SIG-M5 (cell line): ENCODE measurements at places on chromosomes 1 and 21.

GRCh38 chr1:11787251-11787803 is 18.4 kb downstream of the MTHFR start:
- no peak for DNase-seq

DNA sequence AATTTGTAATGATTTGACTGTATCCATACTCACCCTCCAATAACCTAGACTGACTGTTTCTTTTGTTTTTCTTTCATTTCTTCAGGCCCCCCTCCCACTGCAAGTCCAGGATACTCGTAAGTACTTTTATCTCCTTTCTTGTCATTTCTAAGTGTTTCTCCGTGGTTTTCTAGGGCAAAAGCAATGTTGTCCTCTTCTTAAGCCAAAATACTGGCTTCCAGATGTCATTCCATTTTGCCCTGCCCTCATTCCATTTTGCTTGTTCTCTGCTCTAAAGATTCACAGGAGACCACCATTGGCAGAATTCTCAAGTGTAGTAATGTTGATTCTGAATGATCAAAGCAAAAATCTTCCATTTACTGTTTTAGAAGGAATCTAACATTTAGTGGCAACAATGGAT is 152.8 kb upstream of the UBE2U start:
- no peak for DNase-seq

DNA sequence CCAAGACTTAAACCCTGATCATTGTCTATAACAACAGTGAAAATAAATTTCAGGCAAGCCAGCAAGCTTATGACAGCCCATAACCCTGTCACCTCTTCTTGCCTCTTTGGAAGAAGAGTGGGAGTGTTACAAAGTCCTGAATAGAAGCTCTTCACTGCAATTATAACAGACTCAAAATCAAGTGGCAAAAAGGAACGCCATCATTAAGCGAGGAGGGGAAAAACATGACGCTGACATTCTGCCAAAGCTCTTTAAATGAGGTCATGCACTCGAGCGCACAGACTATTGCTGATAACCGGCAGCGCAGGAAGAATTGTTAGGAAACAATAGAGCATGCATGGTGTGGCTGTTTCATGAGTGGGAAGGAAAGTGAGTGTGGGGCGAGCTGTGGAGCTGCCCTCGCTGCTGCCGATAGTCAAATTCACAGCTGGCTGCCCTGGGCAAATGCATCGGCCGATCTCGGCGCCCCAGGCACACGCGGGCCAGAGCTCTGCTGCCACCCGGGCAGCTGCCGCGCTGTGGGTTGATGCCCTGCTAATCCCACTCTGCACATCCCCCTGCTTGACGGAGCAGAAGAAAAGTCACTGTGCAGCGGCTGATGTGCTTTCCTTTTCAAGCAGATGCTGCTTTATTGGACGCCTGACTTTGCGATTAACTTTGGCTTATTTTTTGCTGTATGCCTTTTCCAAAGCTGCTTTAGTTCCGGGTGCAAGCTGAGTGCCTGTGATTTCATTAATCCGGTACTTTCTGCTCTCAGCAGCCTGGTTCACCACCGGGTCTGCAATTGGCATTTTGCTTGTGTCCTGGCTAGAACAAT is 102.4 kb upstream of the ST6GALNAC5 start:
- DNase-seq: no peak

GRCh38 chr1:17587693-17588047 is 48.2 kb downstream of the ARHGEF10L start:
- DNase-seq: no peak

- no peak for DNase-seq
These were observed 12.0 kb downstream of the ATP8B2 start for GRCh38 chr1:154337253-154337894.

GRCh38 chr1:176735201-176735600 is 272.2 kb downstream of the PAPPA2 start:
- no peak for DNase-seq

DNA sequence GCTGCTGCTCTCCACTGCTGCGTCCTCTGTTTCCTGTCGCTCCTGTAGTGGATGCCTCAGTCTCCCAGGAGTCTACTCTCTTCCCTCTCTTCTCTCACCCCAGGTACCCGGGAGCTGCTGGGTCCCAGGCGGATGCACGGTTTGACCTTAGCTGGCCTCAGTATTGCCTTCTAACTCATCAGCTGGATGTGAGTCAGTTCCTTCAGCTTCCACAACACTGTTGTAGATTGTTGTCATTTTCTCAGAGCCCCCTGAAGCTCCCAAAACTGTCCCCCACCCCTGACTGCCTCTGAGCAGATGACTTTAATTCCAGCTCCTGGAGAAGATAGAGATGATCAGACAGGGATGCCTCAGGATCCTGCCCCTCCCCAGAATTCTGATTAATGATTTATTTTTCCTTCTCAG is 7.2 kb downstream of the CNIH3 start:
- DNase-seq: no peak

GRCh38 chr1:24639881-24640280 is 3.2 kb upstream of the SRRM1 start:
- DNase-seq: no peak

- DNase-seq: no peak
These were observed 3.4 kb upstream of the KIFAP3 start for GRCh38 chr1:170077926-170078325.

DNA sequence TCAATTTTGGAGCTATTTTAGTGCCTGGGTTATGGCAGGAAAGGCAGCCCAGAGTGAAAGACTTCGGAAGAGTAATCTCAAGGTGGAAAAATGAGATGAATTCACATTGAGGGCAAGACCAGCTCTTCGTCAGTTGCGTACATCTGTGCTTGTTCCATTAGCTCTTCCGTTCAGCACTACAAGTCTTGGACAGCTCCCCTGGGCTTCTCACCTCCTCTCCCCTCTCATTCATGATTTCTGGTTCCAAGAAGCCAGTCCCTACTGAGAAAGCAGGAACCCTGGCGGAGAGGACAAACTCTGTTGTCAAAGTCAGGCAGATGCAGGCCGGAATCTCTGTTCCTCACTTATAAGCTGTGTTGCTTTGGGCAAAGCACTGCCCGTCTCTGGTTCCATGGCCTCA is 76.5 kb downstream of the ACTL8 start:
- no peak for DNase-seq

GRCh38 chr1:26717017-26717491 is 21.2 kb downstream of the ARID1A start:
- no peak for DNase-seq

GRCh38 chr1:40092706-40093639 is 4.1 kb downstream of the PPT1 start:
- no peak for DNase-seq

GRCh38 chr1:67590329-67590728 is 94.7 kb upstream of the GADD45A start:
- DNase-seq: no peak

GRCh38 chr21:31543191-31543590 is 116.3 kb upstream of the SOD1 start:
- no peak for DNase-seq

- DNase-seq: no peak
These were observed 25.2 kb upstream of the IKBKE start for GRCh38 chr1:206445116-206445515.

DNA sequence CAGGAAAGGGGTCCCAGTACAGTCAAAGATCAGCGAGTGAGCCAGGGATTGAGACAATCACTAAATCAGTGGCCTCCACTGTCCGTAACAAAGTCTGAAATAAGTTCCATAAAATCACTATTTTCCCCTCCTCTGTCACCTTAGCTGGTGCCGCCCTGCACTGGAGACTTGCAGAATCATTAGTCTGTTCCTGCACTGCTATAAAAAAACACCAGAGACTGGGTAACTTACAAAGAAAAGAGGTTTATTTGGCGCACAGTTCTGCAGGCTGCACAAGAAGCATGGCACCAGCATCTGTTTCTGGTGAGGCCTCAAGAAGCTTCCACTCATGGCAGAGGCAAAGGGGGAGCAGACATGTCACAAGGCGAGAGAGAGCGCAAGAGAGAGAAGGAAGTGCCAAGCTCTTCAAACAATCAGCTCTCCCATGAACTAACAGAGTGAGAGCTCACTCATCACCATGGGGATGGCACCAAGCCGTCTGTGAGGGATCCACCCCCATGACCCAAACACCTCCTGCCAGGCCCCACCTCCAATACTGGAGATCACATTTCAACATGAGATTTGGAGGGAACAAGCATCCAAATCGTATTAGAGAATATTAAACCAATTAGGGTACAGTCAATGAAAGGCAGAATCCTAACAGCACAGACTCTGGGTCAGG is 129.8 kb upstream of the TIAM1 start:
- DNase-seq: no peak

GRCh38 chr1:222195857-222196256 is 352.0 kb downstream of the HHIPL2 start:
- DNase-seq: no peak

DNA sequence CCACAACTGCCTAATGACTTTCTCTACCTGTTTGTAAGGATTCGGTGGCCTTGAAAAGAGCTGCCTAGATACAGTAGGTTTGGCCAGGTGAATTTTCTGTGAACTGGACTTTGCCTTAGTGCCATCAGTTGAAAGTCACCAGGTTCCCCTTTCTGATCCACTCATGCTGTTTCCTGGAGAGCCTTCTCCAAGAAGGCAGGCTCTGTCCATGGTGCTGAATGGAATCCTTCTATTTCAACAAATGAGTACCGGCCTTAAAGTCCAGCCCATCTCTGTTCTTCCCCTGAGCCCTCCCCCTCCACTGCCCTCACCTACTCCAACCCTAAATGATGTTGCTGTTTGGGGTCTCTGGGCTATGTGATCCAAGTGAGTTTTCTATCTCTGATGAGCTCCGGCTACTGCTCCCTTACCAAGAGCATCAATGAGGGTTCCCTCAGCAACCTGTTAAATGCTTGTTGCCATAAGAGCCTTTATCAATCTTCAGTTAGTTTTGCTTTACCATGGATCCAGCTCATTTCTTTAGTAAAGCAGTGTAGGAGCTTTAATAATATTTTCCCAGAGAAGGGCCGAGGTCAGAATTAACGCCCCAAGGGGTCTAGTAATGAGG is 500.4 kb downstream of the PTPRU start:
- no peak for DNase-seq

- no peak for DNase-seq
These were observed 98.6 kb upstream of the PAPPA2 start for GRCh38 chr1:176364236-176364905.

DNA sequence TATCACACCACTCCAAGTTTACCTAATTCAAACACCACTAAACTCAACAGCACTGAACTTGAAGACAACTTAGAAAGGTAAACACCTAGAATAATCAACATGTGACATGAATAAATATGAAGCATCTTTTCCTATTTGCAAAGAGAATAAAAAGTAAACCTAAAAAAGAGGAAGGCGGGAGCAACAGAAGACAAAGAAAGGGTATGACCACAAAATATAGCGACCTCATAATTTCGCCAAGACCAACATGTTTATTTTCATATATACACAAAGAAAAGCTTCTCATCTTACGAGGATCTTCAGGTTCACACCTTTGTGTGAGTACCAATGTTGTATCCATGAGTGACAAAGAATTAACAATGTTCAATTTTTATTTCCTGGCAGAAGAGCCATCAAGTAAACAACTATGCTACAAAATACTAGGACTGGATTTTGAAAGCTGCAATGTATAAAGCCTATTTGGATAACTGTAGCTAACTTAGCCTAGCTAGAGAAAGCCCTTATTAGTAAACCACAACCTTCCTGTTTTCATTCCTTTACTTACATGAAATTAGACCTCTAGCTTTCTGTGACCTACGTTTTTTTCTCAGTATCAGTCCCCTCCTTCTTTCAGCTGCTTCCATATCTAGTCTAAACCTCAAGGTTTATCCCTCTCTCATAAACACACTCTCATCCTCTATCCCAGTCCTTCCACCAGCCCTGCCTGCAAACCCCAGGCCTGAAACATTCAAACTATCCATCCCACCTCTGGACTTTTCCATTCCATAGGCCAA is 21.3 kb upstream of the PHTF1 start:
- DNase-seq: no peak

DNA sequence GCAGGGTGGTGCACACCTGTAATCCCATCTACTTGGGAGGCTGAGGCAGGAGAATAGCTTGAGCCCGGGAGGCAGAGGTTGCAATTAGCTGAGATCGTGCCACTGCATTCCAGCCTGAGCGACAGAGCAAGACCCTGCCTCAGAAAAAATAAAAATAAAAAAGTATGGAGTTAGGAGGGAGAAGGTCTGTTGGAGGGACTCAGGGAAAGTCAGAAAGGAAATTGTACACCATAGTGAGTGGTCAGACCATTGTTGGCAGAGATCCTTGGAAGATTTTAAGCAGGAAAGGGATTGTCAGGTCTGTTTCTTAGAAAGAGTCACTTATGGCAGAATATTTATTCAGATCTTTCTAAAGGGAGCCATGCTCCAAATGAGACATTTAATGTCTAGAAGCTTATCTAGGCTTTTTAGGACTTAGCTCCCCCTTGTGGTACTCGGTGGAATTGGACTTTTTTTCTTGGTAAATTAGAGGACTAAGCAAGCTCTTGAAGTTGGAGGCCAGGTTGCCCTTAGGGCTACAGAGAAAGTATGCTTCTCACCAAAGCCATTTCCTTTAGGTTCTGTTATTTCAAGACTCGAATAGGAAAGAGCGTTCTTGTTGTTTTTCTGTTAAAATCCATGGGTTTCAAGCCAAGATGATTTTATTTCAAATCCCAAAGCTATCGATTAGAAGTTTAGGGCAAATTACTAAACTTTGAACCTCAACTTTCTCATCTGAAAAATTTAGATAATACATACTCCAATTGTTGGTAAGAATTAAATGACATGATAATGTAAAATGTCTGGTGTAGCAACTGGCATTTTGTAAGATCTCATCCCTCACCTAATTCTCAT is 16.5 kb downstream of the MIA3 start:
- DNase-seq: no peak

DNA sequence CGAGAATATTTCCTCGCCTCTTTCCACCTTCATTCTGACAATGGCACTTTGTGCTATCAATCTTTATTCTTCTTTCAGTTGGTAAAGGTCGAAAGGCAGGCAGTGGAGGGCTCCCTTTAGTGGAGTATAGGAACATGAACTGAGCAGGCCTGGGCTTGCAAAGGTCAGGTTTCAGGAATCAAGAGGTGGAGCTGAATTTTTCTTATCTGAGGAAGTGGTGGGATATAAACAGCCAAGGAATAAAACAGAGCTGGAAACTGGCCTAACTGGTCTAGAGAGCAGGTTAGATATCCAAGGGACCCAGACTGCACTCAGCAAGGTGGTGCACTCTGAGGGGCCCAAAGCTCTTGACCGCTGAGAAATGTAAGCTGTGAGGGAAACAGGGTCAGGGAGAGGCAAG is 99.1 kb downstream of the PLA2G4A start:
- no peak for DNase-seq

DNA sequence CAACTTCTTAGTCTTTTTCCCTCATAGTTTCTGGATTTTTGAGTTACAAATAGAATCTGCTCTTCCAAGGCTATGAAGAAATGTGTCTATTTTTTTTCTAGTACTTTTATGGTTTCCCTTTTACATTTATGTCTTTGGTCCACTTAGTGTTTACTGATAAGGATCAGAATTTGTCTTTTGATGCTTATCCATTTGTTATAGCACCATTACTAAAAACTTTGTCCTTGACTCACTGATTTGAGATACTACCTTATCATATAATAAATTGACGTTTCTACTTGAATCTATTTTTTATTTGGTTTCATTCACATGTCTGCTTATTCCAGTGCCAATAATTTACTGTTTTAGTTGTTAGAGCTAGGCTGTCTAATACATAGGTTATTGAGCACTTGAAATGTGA is 161.1 kb upstream of the DPYD start:
- DNase-seq: no peak
